Hepatocyte (in vitro differentiated cells): ENCODE measurements at places on chromosomes 2 and 18. TPM values are rescaled to one million over a fixed set of nuclear protein-coding genes. Genes with fewer than 3 reads are reported as not detected.

- no peaks in the 10 kb centered on the region for H3K27me3 ChIP-seq
- no peak overlapping the region for H3K4me3 ChIP-seq
- H3K4me1 ChIP-seq = peaks cover 5% of the 10 kb centered on the region
- H3K36me3 ChIP-seq = no peaks in the 10 kb centered on the region
- H3K27ac ChIP-seq = no peak overlapping the region
- DNase-seq = no peak
These were observed 95.2 kb downstream of the ZEB2 start for GRCh38 chr2:144424559-144425240.

DNA sequence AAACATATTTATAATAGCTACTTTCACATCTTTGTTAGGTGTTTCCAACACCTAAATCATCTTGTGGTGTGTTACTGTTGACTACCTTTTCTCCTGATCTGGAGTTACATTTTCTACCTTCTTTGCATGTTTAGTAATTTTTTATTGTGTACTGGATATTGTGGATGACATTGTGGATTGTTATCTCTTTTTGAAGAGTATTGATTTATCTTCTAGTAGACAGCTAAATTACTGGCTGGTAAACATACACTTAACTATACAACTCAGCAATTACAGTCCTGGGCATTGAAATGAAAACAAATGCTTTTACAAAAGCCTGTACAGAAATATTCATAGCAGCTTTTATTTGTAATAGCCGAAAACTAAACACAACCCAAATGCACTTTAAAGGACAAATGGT, 150.8 kb downstream of the PTRHD1 start:
- DNase-seq = no peak
- no peaks in the 10 kb centered on the region for H3K36me3 ChIP-seq
- H3K27me3 ChIP-seq = no peaks in the 10 kb centered on the region
- H3K4me1 ChIP-seq = no peaks in the 10 kb centered on the region

- H3K27ac ChIP-seq = peak overlapping the region; percentile 37
- no peak overlapping the region for H3K4me3 ChIP-seq
- H3K27me3 ChIP-seq = no peaks in the 10 kb centered on the region
- H3K36me3 ChIP-seq = no peaks in the 10 kb centered on the region
- H3K4me1 ChIP-seq = peaks cover 6% of the 10 kb centered on the region
These were observed 58.3 kb downstream of the FBXO36 start for GRCh38 chr2:229980431-229981184.

- H3K36me3 ChIP-seq = no peaks in the 10 kb centered on the region
- H3K4me1 ChIP-seq = peaks cover 8% of the 10 kb centered on the region
- H3K27ac ChIP-seq = no peak overlapping the region
- DNase-seq = peak; percentile 50
- H3K4me3 ChIP-seq = no peak overlapping the region
These were observed 7.4 kb upstream of the B3GNT7 start for GRCh38 chr2:231387904-231388724.

- DNase-seq = peak; percentile 84
- no peaks in the 10 kb centered on the region for H3K4me1 ChIP-seq
- no peaks in the 10 kb centered on the region for H3K36me3 ChIP-seq
- H3K27me3 ChIP-seq = peaks cover 8% of the 10 kb centered on the region
- peak within 1 kb of the TSS; percentile 61 for H3K4me3 ChIP-seq
- H3K27ac ChIP-seq = peak within 1 kb of the TSS; percentile 45
These were observed at the start of gene LYPD6B for GRCh38 chr2:149038442-149039212. TSS of gene LYPD6B (plus strand) at chr2:149038699. CDS start at chr2:149130949, 92,250 bp downstream.

DNA sequence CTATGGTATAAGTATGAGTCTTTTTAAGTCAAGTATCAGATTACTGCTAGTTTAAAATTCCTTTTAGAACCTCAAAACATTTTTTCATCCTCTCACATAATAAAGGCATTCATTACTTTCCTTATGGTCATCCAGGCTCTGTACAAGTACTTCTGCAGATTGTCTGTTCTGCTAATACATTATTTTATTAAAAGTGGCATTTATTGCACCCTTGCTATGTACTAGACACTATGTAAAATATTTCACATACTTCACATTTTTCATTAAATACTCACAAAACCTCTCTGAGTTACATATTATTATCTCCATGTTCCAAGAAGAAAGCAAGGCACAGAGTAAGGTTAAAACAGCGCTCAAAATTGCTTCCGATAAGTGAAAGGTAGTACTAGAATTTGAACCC, 84.1 kb downstream of the RAPH1 start:
- peaks cover 10% of the 10 kb centered on the region for H3K4me1 ChIP-seq
- no peak for DNase-seq
- H3K36me3 ChIP-seq = no peaks in the 10 kb centered on the region
- H3K27me3 ChIP-seq = no peaks in the 10 kb centered on the region
- peak overlapping the region; percentile 8 for H3K27ac ChIP-seq
- H3K4me3 ChIP-seq = no peak overlapping the region

The NTSR2 gene
- total RNA-seq = not detected in 2 replicates

GRCh38 chr2:18363348-18363747, 197.1 kb downstream of the RDH14 start:
- no peaks in the 10 kb centered on the region for H3K36me3 ChIP-seq
- no peaks in the 10 kb centered on the region for H3K4me1 ChIP-seq
- no peak for DNase-seq
- H3K27me3 ChIP-seq = no peaks in the 10 kb centered on the region
- H3K4me3 ChIP-seq = no peak overlapping the region
- H3K27ac ChIP-seq = no peak overlapping the region

GRCh38 chr2:99184811-99185210, 3.8 kb downstream of the MRPL30 start:
- no peak overlapping the region for H3K4me3 ChIP-seq
- no peak for DNase-seq
- no peak overlapping the region for H3K27ac ChIP-seq
- no peaks in the 10 kb centered on the region for H3K36me3 ChIP-seq

The FIGLA gene
- not detected in 2 replicates for total RNA-seq

The ESPNL gene
- 0.27 and 0.36 TPM in 2 replicates for total RNA-seq

DNA sequence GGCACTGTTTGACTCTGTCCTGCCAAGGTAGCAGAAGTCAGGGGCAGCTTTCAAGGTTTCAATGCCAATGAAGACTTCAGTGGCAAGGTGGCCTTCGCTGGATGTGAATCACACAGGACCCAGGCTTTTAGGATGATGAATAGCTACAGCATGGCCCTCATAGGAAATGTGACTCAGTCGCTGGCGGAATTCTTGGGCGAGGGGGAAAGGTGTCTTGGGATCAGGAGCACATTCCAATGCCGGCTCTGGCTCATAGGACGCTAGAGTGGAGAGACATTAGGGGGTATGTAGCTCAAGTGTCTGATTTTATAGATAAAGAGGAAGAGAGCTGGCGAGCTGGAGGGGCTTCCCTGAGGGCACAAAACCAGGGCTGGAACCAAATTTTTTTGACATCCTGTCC, 68.6 kb downstream of the SMIM21 start:
- H3K4me1 ChIP-seq = no peaks in the 10 kb centered on the region
- H3K27me3 ChIP-seq = no peaks in the 10 kb centered on the region
- no peak for DNase-seq
- H3K27ac ChIP-seq = no peak overlapping the region

DNA sequence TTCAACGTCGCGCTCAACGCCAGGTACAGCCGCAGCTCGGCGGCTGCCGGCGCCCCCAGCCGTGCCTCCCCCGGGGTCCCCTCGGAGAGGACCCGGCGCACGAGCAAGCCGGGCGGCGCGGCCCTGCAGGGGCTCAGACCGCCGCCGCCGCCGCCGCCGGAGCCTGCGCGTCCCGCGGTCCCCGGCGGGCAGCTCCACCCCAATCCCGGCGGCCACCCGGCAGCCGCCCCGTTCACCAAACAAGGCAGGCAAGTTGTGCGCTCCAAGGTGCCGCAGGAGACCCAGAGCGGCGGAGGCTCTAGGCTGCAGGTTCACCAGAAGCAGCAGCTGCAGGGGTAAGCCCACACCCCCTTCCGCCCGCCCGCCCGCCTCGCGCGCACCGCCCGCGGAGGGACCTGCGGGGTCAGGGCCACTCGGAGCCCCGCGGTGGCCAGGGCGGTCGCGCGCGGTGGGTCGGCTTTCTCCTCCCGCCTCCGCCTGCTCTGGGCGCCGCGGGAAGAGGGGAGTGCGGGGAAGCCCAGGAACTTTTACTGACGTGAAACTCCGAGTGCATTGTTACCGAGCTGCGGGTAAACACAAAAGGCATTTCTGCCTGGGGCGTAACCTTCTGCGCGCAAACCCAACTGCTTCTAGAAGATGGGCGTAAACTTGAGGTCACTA, 861 bp downstream of the LTBP1 start:
- DNase-seq = peak; percentile 62
- H3K4me1 ChIP-seq = peaks cover 5% of the 10 kb centered on the region
- H3K27ac ChIP-seq = peak overlapping the region; percentile 96
- H3K27me3 ChIP-seq = no peaks in the 10 kb centered on the region
- no peaks in the 10 kb centered on the region for H3K36me3 ChIP-seq

The TMEFF2 gene
- 0.43 and 0.68 TPM in 2 replicates for total RNA-seq

The PLEK gene
- total RNA-seq = 0.08 and 0.93 TPM in 2 replicates

The CYS1 gene
- total RNA-seq = 1.6 and 2.9 TPM in 2 replicates

GRCh38 chr18:21598726-21599584, 1.5 kb downstream of the ESCO1 start:
- H3K4me3 ChIP-seq = peak overlapping the region; percentile 75
- DNase-seq = peak; percentile 32
- H3K4me1 ChIP-seq = peaks cover 7% of the 10 kb centered on the region
- peak overlapping the region; percentile 99 for H3K27ac ChIP-seq

GRCh38 chr2:42051543-42052235, 3.9 kb downstream of the PKDCC start:
- H3K36me3 ChIP-seq = no peaks in the 10 kb centered on the region
- peak overlapping the region; percentile 95 for H3K27ac ChIP-seq
- H3K4me3 ChIP-seq = peak overlapping the region; percentile 51
- H3K27me3 ChIP-seq = no peaks in the 10 kb centered on the region
- DNase-seq = no peak
- H3K4me1 ChIP-seq = peaks cover 50% of the 10 kb centered on the region

DNA sequence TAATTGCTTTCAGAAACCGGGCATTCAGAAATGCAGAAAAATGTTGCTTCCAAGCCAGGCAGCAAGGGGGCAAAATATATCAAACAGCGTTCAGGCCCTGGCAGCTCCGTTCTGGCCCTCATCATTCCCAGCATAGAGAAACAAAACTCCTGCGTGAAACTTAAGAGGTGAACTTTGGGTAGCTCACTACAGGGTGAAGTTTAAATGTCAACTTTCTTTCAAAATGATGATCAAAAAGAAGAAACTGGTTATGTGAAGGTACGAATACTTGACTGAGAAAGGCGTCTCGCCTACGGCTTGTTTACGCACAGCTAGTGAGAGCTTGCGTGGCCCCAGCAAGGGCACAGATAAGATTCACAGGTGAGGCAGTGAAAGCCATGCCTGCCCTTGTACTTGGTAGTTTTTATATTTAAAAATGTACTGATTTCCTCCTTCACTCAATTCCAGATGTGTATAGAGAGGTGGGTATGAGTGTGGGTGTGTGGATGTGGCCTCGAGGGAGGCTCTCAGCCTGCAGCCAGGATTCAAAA, 127.5 kb downstream of the NFATC1 start:
- H3K36me3 ChIP-seq = no peaks in the 10 kb centered on the region
- H3K27ac ChIP-seq = no peak overlapping the region
- DNase-seq = no peak

- no peaks in the 10 kb centered on the region for H3K4me1 ChIP-seq
- DNase-seq = peak; percentile 5
- no peaks in the 10 kb centered on the region for H3K36me3 ChIP-seq
- H3K27me3 ChIP-seq = no peaks in the 10 kb centered on the region
- no peak overlapping the region for H3K27ac ChIP-seq
These were observed 503.7 kb upstream of the SLC8A1 start for GRCh38 chr2:40955635-40956034.

The RIT2 gene
- not detected in 2 replicates for total RNA-seq
